ENCODE measurements at places on chromosomes 11 and 22.

- no peak for DNase-seq
Observed at GRCh38 chr22:39434243-39434653, 22.6 kb upstream of the MGAT3 start.

- no peak for DNase-seq
Observed at GRCh38 chr11:95716266-95716665, 73.3 kb downstream of the FAM76B start.

DNA sequence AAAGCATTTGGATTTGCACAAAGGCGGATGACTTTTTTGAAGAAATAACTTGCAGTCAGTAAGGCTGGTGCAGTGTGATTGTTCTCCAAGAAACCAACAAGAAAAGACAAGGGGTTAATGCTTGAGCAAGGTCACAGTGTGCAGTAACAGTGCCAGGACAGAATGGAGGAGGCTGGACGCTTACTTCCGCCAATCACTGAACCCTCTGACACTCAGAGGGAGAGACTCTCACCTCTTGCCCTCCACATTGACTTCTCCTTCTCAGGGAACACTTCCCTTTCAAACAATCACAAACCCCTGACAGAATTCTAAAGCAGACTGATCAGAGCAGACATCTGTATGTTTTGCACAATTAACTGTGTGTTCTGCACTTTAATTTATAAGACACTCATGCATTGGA, 228.4 kb downstream of the BLID start:
- no peak for DNase-seq

DNA sequence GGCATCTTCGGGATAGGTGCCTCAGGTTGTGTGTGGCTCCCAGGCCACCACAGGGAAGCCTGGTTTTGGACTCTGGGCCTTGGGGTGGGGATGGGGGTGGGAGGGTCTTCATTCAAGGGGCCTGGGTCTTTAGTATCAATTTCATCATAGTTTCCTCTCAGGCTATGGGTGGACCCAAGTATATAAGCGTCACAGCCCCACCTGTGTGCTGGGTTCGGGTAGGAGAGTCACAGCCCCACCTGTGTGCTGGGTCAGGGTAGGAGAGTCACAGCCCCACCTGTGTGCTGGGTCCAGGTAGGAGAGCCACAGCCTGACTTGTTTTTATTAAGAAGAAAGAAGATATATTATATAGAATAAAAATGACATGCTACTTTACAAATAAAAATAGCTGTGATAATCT, 422.1 kb downstream of the BRD1 start:
- DNase-seq: no peak

- DNase-seq: no peak
Observed at GRCh38 chr11:109552376-109552775, 130.4 kb downstream of the C11orf87 start.

Data from stimulated activated CD8-positive, alpha-beta memory T cell treated with anti-CD3 and anti-CD28 coated beads, Interleukin-2, amount 100 ng/mL, for 1 hour (primary cell).